AG09309 (cell line): ENCODE measurements at places on chromosomes 3 and 15.
A peak's percentile ranks its signal among the peaks of the same experiment; 100 is the strongest.

DNA sequence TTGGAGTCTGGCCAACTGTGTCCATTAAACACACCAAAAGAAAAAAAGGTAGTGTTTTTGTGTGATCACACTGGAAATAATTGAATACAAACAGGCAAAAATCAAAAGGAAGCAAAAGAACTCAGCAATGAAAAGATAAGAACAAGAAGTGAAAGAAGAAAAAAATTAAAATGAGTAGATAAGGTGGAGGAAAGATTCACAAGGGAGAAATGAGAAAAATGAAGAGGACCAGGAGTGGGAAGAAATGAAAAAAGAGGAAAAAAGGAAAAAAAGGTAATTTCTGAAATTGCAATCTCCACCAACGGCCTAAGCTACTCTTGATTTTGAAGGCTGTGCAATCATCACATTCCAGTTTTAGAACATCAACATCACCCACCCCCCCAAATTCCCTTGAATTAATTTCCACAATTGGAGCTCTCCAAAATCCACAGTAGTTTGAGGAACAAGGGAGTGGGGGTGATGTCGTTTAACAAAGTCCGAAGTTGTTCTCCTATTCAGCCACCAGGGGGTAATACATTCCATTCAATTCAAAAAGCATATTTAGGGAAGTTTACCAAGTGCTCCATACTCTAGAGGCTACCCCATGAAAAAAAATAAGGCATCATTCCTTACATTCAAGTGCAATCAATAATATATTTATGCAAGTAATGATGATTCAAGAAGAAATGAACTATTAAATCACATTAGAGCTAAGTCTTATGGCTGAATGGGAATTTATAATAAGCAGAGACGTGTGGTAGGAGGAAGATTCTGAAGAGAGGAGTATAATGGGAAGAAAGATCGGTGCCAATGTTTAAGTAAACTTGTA lies 37.4 kb downstream of the ZNF860 start:
- DNase-seq, result peak; percentile 18

GRCh38 chr3:195850857-195851543 lies 39.3 kb upstream of the MUC4 start:
- DNase-seq, result peak; percentile 67

DNA sequence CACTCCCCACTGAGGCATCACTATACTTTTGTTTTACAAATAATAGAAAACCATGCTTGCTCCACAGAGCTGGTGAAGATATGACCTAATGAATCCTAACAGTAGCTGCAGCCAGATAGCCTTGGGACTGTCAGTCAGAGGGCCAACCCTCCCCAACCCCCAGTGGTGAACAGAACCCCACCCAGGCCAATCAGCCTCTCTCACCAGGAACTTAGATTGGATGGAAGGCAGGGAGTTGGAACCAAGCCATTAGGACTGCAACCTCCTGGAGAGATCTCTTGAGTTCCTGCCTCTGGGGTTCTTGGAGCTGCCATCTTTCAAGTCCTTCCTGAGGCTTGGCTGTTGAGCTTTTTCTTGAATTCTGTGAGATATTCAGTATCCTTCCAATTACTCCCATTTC lies 3.0 kb upstream of the MRPS22 start:
- DNase-seq, result no peak

DNA sequence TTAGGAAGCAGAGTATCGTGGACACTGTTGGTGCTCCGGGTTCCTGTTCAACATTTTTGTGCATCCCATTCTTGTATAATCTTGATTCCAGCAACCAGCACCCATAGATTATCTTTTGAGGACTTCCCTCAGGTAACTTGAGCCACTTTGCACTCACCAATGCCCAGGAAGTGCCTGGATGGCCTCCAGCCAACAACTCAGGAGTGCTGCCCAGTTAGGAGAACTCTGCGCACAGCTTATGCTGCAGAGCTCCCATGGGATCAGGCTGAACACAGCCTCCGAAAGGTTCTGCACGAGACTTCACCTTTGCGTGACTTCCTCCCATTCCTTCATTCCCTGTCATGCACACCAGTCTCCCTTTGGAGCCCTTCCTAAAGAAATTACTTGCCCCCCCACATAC lies 64.3 kb upstream of the LRRN1 start:
- DNase-seq, result no peak

- no peak for DNase-seq
These were observed 13.3 kb upstream of the PLXNA1 start for GRCh38 chr3:126969586-126969985.

DNA sequence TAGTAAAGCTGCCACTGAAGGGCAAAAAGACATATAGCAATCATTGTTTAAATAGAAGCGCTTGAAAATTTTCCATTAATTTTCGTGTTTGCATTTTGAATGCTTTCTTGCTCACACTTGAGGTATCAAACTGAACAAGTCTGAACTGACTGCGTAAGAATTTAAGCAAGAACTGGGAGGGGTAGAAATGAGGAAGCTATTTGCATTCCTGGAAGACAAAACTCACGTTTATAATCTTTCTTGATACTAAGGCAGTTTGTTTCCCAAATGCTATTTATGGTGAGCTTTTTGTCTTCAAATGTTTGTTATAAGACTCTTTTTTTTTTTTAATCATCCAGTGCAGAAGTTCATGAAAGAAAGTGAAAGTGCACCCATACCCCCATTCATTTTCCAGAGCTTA lies 499.8 kb upstream of the TPRG1 start:
- DNase-seq, result no peak

GRCh38 chr3:12327021-12327420 lies 38.2 kb downstream of the PPARG start:
- DNase-seq, result no peak

DNA sequence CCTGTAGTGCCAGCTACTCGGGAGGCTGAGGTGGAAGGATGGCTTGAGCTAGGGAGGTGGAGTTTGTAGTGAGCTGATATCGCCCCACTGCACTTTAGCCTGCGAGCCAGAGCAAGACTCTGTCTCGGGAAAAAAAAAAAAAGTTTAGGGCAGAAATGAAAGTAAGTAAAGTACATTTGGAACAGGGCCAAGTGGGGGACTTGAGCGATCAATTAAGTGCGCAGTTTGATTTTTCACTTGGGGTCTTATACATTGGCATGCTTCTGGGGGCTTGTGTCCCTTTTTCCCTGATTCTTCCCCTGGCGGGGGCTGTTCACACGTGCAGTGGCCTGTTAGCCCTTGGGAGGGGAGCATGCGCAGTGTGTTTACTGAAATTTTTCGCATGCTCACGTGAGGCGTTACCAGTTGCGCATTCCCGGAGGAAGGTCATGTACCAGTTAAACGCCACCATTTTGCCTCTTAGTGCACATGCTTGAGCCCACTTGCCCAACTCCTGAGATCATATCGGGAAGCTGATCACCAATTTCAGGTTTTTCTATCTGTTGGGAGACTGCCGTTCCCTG lies 42.0 kb downstream of the GALNT15 start:
- DNase-seq, result no peak

DNA sequence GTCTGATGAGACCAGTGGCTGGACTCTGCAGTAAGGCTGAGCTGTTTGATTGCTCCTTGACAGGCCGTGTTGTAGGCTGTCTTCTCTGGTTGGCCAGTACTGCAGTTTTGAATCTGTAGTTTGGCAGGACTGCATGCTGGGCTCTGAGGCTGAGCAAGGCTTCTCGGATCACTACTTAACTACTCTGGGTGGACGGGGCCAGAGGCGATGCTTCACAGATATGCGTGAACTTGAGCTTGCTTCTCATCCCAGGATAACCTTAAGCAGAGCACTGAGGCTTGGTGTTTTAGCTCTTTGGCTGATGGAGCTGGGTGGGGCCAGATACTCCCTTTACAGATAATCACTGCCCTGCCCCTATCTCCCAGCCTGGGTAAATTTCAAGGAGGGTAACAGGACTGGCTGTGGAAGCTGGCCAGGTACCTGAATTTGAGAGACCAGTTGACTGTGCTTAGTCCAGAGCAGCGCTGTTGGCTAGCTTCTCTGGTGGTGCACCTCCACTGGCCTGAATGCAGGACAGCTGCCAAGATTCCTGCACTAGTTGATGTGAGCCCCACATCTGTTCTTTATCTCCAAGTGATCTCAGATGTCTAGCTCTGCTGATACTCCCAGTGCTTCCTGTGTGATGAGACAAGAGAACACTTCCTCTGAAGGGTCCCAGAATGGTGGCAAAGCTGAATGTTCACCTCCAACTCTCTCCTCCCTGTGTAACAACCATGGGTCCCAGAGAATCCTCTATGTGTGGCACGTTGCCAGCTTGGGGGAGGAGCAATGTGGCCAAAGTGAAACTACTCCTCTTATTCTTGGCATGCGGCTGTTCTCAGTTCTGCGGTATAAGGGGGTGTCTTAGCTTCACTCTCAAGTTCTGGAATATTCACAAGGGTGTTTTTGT lies 37.9 kb downstream of the RPL39L start:
- peak; percentile 7 for DNase-seq

GRCh38 chr3:56896357-56896756 lies 94.6 kb upstream of the ARHGEF3 start:
- no peak for DNase-seq

DNA sequence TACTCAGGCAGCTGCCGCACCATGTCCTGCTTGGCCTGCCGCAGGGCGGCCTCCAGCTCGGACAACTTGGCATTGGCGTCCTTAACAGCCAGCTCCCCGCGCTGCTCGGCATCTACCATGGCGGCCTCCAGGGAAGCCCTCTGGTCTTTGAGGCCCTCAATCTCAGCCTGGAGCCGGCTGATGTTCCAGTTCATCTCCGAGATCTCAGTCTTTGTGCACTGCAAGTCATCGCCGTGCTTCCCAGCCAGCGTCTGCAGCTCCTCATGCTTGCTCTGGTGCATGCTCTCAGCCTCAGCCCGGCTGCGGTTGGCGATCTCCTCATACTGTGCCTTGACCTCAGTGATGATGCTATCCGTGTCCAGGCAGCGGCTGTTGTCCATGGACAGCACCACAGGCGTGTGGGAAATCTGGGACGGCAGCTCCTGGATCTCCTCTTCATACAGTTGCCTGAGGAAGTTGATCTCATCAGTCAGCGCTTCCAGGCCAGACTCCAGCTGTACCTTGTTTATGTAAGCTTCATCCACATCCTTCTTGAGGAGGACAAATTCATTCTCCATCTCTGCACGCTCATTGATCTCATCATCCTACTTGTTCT lies 15.5 kb upstream of the PSTPIP1 start:
- DNase-seq, result no peak

DNA sequence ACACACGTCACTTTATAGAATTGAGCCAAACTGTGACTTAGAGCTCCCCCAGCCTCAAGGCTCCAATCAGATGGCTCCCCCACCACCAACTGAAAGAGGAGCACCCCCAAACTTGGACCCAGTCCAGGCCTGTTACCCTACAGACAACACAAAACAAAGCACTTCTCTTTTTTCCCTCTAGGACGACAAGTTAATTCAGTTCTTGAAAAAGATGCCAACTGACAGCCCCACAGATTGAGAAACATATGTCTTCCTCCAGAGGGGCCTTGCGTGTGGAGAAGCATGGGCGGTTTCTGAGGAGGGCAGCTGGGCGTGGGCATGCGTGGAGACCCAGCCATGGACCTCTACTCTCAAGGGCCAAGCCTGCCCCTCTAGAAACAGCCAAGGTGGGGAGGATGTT lies 229.5 kb downstream of the SHQ1 start:
- no peak for DNase-seq

DNA sequence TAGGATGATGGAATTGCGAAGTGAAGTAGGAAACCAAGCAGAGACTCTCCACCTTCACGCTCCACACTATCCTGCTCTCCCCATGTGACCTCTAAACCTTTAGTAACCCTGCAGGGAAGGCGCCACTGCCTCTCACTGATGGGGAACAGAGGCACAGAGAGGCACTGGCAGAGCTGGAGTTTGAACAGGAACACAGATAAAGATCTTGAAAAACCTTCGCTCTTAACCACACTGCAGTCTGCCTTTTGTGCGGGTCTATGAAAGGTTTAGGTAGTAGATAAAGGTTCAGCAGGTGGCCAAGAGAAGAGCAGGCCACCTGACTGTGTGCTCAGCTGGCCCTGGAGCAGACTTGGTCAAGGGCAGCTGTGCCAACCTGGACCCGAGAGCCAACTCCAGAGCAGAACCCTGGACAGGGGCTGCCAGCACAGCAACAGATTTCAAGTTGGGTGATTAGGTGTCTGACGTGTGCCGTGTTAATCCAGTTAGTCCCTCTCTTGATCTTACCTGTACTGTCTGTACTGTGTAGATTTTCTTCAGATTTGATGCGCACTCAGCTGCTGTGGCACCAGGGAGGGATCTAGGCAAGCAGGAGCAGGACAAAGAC lies 15.2 kb downstream of the EIF4E3 start:
- DNase-seq, result no peak

DNA sequence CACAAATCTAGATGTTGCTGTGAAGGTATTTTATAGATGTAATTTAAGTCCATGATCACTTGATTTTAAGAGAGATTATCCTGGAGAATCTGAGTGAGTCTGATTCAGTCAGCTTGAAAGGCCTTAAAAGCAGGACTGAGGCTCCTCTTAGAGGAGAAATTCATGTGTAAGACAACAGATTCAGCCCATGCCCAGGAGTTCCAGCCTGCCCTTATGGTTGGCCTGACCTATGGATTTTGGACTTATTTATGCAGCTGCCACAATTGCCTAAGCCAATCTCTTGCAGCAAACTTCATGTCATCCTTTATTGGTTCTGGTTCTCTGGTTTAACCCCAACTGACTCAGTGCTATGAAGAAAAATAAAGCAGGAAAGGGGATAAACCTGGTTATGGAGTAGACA lies 296.5 kb upstream of the RASGRP1 start:
- DNase-seq, result no peak

DNA sequence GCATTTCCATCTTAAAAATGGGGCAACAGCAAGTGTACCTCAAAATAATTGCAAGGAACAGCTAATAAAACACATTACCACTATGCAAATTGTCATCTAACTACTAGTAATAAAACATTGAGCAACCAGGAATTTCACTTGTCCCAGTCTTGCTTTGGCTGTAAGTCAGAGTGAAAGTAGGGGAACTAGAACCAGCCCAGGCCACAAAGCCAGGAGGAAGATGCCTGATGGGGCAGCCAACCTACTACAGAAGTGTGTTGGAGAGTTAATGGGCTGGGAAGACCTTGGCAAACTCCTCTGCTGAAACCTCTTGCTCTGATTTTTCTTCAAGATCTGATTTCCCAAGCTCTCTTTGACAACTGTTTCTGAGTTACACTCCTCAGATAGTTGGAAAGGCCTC lies 40.2 kb upstream of the LPP start:
- DNase-seq, result no peak

DNA sequence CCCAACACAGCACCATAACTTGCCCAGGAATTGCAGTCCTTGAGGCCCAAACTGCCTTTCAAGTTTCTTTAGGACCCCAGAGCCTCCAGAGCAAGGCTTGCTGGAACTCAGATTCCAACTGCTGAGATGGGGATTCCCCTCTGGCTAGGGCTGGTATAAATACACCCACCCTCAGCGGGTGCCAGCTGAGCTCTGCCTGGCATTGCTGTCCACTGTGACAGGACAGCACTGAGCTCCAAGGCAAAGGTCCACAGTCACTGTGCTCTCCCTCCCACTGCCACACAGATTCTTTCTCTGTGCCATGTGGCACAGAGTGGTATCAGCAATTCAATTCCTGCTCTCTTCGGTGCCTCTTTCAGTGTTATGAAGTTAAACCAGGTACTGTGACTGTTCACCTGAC lies 304.2 kb upstream of the LMCD1 start:
- no peak for DNase-seq

DNA sequence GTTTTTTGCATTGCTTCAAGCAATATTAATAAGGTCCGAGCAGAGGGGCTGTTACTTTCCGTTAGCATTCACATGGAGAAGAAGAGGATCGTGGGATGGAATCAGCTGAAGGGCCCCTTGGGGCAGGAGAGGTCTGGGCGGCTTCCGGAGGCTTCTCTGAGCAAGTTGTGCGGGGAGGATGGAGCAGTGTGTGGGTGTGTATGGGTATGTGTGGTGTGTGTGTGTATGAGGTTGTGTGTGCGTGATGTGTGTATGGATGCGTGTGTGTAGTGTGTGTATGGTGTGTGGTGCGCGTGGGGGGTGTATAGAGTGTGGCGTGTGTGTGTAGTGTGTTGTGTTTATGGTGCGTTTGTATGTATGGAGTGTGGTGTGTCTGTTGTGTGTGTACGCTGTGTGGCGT lies 25.8 kb downstream of the GABRA5 start:
- no peak for DNase-seq
